ENCODE measurements at places on chromosomes 13 and 19.

DNA sequence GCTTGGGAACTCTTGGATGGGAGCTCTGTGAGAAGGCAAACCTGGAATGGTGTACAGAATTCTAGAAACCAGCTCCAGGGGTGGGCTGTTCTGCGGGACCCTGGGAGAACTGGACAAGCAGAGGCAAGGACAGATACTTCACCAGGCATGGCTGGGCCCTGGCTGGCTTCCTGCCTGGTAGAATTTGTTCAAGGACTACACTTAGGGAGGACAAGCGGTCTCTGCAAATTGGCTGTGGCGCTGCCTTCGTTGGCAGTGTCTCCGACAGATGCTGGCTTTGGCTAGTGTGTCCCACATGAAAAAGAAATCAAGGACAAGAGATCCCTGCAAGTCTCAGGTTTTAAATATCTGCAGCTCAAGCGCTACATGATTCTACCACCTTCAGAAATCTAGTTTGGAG is 12.4 kb downstream of the CEBPG start:
- DNase-seq: no peak

GRCh38 chr13:43128504-43128961 is 105.1 kb downstream of the DNAJC15 start:
- no peak for DNase-seq

GRCh38 chr13:113825841-113826240 is 38.0 kb downstream of the GAS6 start:
- DNase-seq: no peak

- no peak for DNase-seq
Observed at GRCh38 chr13:28248080-28248479, 109.7 kb downstream of the PAN3 start.

- no peak for DNase-seq
Observed at GRCh38 chr13:47420020-47420419, 523.2 kb upstream of the HTR2A start.

GRCh38 chr19:55173714-55174409 is 6.2 kb downstream of the SYT5 start:
- DNase-seq: peak; percentile 51

GRCh38 chr13:40152145-40152544 is 496.7 kb downstream of the COG6 start:
- DNase-seq: no peak

GRCh38 chr13:76630629-76631230 is 255.5 kb downstream of the KCTD12 start:
- no peak for DNase-seq

- no peak for DNase-seq
Observed at GRCh38 chr13:75946536-75947284, 310.6 kb downstream of the LMO7 start.

GRCh38 chr19:410243-410781 is 1.4 kb upstream of the C2CD4C start:
- peak; percentile 25 for DNase-seq

DNA sequence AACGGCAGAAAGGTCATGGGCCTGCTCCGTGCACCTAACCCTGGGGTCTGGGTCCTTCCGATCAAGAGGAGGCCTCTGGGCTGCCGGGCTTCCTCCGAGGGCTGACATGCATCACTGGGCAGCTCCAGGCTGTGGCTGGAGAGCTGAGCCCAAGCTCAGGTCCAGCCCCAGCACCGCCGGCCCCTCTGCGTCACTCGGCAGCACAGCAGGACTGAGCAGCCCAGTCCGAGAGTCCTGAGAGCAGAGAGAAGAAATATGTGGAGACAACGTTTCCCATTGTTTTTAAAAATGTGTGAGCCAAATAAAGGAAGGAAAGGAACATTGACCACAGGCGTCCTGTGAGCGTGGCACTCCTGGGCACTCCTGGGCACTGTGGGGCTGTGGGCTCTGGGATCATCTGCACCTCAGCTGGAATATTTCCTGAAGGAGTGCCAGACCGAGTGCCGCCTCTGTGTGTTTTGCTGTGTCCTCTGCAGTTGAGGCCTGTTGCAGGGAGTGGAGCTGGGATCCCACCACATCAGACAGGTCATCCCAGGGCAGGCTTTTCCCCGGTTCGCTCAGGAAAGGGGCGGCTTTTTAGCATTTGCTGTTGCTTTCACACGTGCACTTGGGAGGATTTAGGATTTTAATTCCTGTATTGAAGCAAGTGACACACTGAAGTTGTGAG is 37.8 kb upstream of the TFDP1 start:
- DNase-seq: no peak

GRCh38 chr13:69654392-69654791 is 453.2 kb upstream of the ATXN8OS start:
- no peak for DNase-seq

- no peak for DNase-seq
Observed at GRCh38 chr13:55602784-55603183, 1537.9 kb upstream of the PRR20A start.

- no peak for DNase-seq
Observed at GRCh38 chr13:49869519-49869918, 66.6 kb downstream of the SPRYD7 start.

DNA sequence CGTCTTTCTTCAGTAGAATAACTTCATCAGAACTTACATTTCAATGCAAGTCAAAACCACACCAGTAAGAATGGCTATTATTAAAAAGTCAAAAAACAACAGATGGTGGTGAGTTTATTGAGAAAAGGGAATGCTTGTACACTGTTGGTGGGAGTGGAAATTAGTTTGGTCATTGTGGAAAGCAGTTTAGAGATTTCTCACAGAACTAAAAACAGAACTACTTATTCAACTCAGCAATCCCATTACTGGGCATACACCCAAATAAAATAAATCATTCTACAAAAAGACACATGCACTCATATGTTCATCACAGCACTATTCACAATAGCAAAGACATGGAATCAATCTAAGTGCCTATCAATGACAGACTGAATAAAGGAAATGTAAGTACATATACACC is 231.2 kb downstream of the NHLRC3 start:
- no peak for DNase-seq

DNA sequence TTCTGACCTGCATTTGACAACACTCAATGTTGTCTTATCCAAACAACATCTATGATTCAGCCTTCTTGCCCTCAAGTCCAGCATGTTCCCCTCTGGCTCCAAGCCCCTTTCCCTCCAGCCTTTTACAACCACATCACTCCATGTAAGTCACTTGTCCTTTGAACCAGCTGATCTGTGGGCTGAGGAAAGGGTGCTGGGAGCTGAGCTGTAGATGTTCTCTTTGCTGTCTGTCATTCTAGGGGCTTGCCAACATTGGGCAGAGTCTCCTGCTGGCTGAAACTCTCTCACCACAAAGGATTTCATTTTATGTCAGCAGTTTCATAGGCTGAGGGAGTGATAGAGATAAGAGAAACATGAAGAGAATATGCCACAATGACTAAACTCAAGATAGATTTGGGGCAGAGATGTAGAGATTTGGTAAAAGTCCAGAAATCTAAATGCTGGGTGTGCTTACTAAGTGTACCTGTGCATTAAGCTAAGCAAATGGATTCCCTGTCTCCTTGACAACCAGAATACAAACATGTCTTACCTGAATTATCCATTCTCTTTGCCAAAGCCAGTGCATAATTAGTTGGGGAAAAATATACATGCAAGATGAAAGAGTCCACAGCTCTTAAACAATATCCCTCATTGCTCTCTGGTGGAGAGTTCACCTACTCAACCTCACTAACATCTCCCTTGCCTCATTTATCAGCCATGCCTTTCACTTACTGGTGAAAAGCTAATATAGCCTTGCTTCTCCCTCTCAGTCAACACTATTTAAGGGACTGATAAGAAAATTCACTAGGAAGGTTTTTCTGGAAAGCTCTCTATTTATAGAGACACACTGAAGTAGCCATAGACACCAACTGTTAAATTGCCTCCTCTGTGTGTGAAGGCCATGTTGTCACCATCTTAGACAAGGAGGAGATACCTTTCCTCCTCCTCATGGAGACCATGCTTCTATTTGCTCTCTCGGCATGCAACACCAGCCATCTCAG is 175.5 kb upstream of the SERP2 start:
- no peak for DNase-seq

DNA sequence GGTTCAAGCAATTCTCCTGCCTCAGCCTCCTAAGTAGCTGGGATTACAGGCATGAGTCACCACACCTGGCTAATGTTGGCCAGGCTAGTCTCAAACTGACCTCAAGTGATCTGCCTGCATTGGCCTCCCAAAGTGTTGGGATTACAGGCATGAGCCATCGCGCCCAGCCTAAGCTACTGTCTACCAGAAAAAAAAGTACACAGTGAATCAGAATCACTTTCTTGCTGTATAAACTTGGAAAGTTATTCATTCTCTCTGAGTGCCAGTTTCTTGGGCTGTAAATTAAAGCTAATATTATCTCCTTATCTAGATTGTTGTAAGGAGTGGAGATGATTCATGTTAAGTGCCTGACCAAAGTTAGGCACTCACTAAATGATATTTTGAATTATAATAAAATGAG is 242.8 kb downstream of the ENOX1 start:
- no peak for DNase-seq

- no peak for DNase-seq
Observed at GRCh38 chr13:74388626-74389025, 254.4 kb upstream of the KLF12 start.

- DNase-seq: no peak
Observed at GRCh38 chr19:6059396-6059947, 50.8 kb downstream of the RFX2 start.

GRCh38 chr13:37132211-37132610 is 26.7 kb upstream of the CSNK1A1L start:
- no peak for DNase-seq

DNA sequence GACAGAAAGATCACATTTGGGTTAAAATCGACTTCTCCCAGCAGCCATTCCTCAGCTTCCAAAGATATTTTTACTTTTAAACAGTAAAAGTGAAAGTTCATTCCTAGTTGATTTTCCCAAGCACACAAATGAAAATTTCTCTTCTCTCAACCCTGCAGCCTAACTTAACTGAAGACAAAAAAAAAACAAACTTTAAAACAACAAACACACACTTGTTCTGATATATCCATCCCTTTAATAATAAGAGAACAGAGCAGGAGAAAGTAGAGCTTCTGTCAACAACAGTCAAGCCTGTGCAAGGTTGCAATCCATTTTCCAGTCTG is 72.9 kb downstream of the STK24 start:
- DNase-seq: no peak

DNA sequence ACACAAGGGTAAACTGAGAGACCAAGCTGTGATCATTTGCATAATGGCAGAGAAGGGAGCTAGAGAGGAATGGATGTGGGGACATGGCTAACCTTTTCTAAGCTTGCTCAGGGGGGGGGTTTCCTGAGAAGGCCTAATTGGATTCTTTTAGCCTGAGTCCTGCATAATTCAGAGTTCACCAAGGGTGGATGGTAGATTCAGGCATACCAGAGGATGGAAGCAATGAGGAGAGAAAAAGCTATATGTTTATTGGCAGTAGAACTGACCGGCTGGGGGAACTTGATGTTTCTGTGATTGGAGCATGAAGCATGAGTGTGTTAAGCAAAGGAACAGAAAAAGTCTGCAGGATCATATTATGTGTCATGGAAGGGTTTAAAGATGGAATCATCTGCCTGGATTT is 65.9 kb upstream of the KLF12 start:
- DNase-seq: no peak

DNA sequence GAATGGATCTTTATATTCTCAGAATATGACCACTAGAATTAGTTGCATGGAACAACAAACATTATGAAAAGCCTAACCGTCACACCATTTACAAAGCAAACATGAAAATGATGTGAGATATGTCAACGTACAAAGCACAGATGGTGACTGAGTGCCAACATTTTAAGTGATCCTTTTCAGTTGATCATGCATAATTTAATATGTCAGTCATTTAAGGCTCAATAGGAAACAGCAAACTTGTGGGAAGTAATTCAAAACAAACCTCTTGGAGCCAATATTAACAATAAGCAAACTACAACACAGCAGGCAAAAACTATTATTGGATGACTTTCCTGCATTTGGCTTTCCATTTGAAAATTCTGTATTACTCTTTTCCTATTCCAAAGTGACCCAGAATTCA is 277.6 kb downstream of the SLITRK6 start:
- DNase-seq: no peak

DNA sequence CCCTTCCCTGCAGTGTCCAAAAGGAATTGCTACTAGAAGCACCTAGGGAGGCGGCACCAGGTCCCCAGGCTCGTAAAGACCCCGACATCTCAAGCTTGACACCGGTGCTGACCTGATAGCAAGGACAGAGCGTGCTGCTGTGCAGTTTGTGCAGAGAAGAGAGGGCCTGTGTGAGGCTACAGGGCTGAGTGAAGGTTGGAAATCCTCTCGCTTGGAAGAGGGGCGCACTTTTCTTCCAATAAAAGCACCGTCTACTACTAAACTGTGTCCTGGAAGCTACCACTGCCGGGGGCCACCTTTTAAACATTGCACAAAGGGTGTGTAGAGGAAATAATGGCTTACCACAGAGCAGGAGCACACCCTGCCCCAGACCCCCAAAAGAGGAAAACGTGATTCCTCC is 11.0 kb downstream of the TMEM272 start:
- no peak for DNase-seq

DNA sequence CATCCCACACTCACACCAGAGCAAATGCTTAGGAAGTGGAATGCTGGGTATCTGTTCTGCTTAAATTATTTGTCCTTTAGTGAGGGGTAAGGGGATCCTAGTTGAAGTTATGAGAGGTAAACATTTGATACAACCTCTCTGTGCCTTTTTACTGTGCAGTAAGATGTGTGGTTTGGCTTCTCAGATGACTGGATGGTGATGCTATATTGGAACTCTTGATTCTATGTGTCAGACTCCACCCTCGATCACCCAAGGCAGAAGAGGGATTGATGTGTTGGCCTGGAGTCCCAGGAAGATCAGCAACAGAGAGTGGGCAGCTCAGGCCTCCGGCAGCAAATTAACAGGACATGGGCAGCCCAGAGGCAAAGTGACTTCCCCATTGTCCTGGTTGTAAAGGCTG is 66.7 kb downstream of the SIPA1L3 start:
- no peak for DNase-seq

- no peak for DNase-seq
Observed at GRCh38 chr13:50721672-50721992, 121.9 kb downstream of the DLEU7 start.

- peak; percentile 66 for DNase-seq
Observed at GRCh38 chr19:4988770-4989251, 19.9 kb downstream of the KDM4B start.

- no peak for DNase-seq
Observed at GRCh38 chr19:30593356-30593755, 221.2 kb downstream of the ZNF536 start.

GRCh38 chr19:54127688-54128440 is 9.7 kb upstream of the CNOT3 start:
- DNase-seq: no peak

GRCh38 chr13:74466864-74467263 is 332.7 kb upstream of the KLF12 start:
- DNase-seq: no peak
